Cerebellar cortex (tissue), 1 donor: ENCODE measurements at places on chromosomes 5 and 9.
A peak's percentile ranks its signal among the peaks of the same experiment; 100 is the strongest.

GRCh38 chr9:138043411-138044345, 166.1 kb downstream of the CACNA1B start:
- DNase-seq = no peak

- DNase-seq = no peak
Observed at GRCh38 chr5:132815454-132815853, 2.4 kb downstream of the SOWAHA start.

- no peak for DNase-seq
Observed at GRCh38 chr5:67774267-67774552, 441.3 kb upstream of the PIK3R1 start.

GRCh38 chr5:72255237-72255636, 64.8 kb downstream of the MRPS27 start:
- DNase-seq = no peak

- no peak for DNase-seq
Observed at GRCh38 chr5:147068998-147069397, 165.8 kb upstream of the STK32A start.

DNA sequence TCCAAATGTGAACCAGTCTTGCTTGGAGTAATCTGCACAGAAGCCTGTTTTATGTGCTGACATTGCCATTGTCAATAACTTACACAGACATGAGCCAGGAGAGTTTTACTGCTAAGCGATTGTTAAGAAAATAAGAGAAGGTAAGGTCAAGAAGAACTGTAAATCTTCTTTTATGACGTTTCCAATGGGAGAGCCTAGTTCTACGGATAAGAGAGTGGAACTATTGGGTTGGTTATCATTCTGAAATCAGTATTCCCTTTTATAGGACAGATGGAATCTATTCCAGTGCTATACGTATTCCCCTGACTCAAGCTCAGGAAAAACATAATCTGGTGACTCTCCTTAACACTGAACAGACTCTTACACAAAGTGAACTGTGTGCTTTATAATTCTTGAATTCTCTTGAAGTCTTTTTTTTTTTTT, 137.9 kb upstream of the OTULINL start:
- no peak for DNase-seq

- DNase-seq = no peak
Observed at GRCh38 chr9:113641100-113641885, 177.8 kb downstream of the RGS3 start.

GRCh38 chr9:100999906-101000544, 28.5 kb upstream of the PLPPR1 start:
- no peak for DNase-seq

DNA sequence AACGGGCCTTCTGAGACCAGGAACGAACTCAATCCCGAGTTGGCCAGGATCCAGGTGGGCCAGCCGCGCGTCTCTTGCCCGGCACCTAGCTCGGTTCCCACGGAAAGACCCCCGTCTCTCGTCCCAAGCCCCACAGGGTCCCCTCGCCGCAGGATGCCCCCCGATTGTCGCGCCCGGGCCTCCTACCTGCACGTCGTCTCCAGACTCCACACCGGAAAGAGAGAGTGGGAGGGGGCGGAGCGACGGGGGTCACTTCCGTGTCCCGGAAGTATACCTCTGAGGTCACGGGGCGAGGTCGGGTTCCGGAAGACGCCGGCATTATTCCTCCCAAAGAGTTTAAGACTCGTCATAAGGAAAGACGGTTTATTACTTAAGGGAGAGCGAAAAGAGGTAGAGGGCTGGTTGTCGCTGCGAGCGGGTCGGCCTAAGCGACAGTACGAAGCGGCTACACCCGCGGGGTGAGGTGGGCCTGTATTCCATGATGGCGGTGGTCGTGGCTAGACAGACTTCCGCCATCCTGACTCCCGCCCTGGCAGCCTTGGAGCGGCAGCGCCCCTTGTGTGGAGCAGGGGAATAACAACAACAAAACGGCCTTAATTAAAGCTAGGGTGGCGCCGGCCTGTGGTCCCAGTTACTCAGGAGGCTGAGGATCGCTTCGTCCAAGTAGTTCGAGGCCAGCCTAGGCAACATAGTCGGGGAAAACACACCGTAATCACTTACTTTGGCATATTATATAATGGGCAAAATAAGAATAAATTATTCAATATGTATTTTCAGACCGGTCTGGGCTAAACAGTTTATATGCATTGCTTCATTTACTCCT, at the start of gene RPS14:
RPS14 (minus strand) TSS at position 223 of the 823 bp plus-strand sequence. CDS start 2,006 bp downstream, outside the sequence.
- peak; percentile 91 for DNase-seq

DNA sequence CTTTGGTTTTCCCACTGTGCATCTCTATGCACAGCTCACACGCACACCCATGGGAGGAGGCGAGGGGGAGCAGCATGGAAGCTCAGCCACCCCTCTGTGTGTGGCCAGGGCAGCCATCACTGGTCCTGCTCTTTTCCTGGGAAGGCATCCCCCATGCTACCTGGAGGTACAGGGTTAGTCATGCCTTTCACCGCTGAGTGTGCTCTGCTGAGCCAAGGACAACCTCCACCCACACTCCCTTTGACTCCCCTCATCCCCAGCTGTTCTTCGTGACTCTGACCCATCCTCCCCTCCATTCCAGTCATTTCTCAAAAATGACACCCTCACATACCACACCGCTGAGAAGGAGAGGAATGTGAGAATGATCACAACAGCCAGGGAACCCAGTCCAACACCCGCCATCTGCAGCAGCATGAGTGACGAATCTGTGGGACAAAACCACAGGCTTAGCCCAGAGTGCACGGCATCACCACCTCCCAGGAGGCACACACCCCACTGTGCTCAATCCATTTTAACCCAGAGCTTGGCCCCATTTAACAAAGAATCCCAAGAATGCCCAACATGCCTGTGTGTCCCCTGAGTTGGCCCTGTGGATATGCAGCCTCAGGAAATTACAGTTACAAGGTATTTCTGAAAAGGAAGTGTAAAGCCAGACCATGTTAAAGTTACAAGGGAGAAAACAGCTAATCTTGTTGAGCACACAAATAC, 133.4 kb downstream of the SUSD1 start:
- peak; percentile 95 for DNase-seq

DNA sequence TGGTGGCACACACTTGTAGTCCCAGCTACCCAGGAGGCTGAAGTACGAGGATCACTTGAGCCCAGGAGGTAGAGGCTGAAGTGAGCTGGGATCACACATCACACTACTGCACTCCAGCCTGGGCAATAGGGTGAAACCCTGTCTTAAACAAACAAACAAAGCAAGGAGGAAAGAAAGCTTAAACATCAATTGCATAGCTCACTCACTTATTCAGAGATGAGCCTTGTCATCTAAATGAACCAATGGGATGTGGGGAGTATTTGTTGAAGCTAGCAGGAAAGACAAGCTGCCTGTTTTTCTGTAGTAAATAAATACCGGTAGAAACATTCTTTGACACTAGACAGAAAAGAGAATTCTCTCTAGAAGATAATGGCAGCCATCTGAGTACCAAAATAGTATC, 161.0 kb upstream of the SLC12A2 start:
- DNase-seq = no peak

DNA sequence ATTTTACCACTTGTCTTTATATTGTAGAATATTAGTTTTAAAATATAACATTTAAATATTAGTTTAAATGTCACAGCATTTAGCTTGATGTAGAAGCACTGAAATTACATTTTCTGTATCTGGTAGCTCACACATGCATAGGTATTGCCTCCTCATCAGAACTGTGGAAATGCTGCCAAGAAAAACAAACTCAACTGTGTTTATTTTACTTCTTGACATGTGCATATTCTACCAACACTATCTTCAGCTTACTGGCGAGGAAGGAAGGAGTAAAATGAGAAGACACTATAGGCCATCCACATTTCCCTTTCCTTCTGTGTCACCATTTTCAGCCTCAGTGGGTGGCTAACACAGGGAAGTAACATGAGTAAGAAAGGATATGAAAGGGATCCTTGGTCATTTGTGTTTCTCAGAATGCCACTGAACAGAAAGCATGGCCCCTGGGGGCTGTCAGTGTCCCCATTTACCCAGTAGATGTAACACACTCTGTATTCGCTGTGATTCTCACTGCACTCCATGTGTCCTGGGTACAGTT, 81.0 kb upstream of the HTR4 start:
- DNase-seq = no peak

- no peak for DNase-seq
Observed at GRCh38 chr9:26240020-26240419, 561.8 kb upstream of the TUSC1 start.

GRCh38 chr5:124839371-124839998, 93.0 kb upstream of the ZNF608 start:
- DNase-seq = no peak

- no peak for DNase-seq
Observed at GRCh38 chr9:93681269-93682154, 105.1 kb downstream of the PHF2 start.

- DNase-seq = no peak
Observed at GRCh38 chr5:119333421-119333851, 22.4 kb upstream of the TNFAIP8 start.

DNA sequence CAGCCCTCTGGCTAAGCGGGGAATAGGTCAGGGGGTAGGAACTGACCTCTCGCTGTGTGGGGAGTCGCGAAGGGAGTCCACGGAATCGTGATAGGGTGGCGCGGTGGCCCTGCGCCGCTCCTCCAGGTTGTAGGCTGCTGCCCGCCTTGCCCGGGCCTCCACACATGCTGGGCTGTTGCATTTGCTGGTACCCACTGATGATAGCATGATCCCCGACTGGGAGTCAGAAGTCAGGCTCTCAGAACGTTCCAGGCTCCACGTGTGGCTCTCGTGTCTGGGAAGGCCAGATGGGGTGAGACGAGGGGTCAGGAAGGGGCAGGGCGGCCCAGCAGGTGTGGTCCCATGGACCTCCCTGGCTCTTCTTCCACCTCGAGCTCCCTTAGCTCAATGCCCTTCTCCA, 56.0 kb downstream of the PSD2 start:
- no peak for DNase-seq

GRCh38 chr5:163439092-163439425, 1.7 kb downstream of the CCNG1 start:
- peak; percentile 32 for DNase-seq

GRCh38 chr9:34636791-34637355, 714 bp downstream of the SIGMAR1 start:
- DNase-seq = no peak

GRCh38 chr9:128558431-128559310, 6.3 kb downstream of the SPTAN1 start:
- peak; percentile 93 for DNase-seq

GRCh38 chr5:121695307-121695706, 156.4 kb upstream of the FTMT start:
- no peak for DNase-seq
